ENCODE measurements at places on chromosomes 5 and 9.

DNA sequence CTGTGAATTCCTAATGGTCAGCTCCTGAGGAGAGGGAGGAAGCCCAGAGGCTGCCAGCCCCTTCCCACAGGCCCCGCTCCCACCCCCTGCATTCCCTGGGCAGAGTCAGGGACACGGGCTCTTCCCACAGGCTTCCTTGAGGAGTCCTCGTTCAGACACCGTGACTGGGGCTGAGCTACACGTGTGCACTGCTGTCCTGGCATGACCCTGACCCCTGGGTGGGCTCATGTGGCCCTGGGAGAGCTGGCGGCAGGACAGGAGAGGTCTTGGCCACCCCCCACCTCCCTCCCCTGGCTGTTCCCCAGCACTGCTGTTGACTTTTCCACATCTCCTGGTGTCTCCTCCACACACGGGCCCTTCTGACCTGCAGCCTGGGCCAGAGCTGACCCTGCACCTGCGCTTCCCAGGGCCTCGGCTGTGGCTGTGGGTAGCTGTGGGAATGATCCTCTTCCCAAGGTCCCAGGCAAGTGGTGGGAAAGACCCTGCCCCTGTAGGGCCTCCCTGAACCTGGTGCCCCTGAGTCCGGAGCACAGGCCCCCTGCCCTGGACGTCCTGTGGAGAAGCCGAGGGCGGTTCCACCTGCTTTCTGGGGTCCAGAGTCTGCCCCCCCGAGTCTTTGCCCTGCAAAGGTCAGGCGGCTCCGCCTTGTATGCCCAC is 56.5 kb upstream of the NKD2 start:
- no peak for DNase-seq

- DNase-seq = no peak
Measured at GRCh38 chr5:2722901-2723300, 28.6 kb downstream of the IRX2 start.

GRCh38 chr9:133991214-133991921 is 756 bp downstream of the VAV2 start:
- DNase-seq = no peak

DNA sequence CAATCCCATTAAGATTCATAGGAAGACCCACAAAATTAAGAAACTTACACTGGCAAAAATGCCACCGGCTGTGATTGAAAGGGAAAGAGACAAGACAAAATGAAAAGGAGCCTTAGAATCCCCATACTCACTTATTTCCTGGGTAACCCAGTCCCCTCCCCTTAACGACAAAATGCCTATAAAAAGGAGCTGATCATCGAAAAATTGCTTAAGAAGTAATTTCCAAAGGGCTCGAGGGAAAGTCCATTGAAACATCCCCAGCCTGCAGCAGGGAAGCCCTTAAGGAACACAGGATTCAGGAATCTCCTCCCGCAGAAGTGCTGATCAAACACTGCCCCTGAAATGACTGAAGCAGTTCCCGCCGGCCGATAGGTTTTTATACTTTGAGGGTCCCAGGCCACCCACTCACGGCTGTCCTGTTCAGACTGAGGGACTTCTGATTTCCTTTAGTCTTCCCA is 677 bp upstream of the ZNF79 start:
- no peak for DNase-seq
